Stimulated activated CD8-positive, alpha-beta memory T cell treated with anti-CD3 and anti-CD28 coated beads, Interleukin-4, amount 100 ng/mL, for 48 hours (primary cell): ENCODE measurements at places on chromosomes 16 and 17.

- no peak for DNase-seq
These were observed 27.7 kb downstream of the TBCD start for GRCh38 chr17:82779541-82779940.

GRCh38 chr16:88068476-88069396 is 117.5 kb downstream of the BANP start:
- DNase-seq = no peak

DNA sequence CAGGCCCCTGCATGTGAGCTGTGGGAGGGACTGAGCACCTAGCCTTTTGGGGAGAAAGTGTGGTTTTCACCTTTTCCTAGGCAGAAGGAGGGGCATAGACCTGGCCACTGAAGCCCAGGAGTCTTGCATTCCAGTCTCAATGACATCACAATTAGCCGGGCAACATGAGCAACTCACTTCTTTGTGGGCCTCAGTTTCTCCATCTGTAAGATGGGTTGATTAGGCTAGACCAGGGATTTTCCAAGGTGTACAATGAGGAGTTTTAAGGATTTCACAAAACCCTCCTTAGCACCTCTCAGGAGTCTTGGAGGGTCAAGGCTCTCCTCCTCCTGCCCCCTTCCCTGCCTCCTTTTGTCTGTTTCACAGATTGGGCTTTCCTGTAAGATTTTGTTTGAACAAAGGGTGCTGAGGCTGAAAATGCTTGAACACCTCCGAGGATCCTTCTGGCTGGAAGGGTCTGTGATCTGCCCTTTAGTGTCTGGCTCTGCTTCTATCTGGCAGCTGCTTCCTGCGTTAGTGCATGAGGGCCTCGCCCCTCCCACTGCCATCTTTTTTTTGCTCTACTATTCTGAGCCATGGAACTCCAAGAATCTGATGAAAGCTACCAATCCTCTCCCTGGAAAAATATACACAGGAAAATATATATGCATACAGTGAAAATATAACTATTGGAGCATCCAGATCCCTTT is 52.4 kb upstream of the ETV4 start:
- no peak for DNase-seq

- DNase-seq = no peak
These were observed 393.2 kb downstream of the PMP22 start for GRCh38 chr17:14871921-14872320.

DNA sequence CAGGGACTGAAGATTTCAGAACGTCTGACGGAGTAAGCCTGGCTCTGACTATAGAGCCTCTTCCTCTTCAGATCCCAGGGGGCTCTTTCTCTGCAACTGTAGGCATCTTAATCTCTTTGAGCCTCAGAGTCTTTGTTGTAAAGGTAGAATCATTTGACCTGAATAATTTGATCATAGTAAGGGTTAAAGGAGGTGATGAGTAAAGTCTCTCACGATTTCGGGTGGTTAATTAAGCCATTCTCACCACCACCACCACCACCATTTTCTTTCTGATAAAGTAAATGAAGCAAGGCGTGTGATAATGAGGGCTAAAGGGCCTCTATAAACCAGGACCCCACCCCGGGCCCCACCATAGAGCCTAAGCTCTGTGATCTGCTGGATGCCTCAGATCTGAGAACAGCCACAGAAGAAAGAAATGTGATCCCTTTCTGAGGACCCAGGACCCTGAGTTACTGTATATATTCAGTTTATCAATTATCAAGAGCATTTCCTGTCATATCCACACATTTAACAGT is 33.0 kb upstream of the ADAMTS18 start:
- DNase-seq = no peak

- no peak for DNase-seq
These were observed 3.7 kb downstream of the PHF12 start for GRCh38 chr17:28947639-28948038.
